Neural crest cell (in vitro differentiated cells): ENCODE measurements at places on chromosomes 6 and 20.

GRCh38 chr6:36443471-36444428 is 950 bp downstream of the KCTD20 start:
- no peak for DNase-seq

DNA sequence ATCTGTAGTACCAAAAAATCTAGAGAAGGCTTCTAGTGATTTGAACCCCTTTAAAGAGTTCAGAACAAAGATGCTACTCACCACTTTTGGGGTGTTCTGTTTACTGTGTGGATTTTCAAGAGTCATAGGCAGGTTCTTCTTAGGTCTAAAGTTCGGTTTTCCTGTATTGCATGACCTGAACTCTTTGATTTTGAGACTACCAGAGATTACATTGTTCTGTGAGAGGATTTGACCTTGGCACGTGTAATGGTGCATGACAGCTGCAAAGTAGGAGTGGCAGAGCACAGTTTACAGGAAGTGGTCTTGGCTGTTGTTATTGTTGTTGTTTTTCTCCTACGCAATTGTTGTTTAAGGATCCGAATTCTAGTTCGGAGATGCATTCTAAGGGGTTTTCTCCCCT is 592.7 kb downstream of the EPHA7 start:
- no peak for DNase-seq

GRCh38 chr6:1784422-1784884 is 174.7 kb downstream of the FOXC1 start:
- DNase-seq, result no peak

- peak; percentile 28 for DNase-seq
Measured at GRCh38 chr20:4563534-4563933, 158.2 kb upstream of the PRND start.

DNA sequence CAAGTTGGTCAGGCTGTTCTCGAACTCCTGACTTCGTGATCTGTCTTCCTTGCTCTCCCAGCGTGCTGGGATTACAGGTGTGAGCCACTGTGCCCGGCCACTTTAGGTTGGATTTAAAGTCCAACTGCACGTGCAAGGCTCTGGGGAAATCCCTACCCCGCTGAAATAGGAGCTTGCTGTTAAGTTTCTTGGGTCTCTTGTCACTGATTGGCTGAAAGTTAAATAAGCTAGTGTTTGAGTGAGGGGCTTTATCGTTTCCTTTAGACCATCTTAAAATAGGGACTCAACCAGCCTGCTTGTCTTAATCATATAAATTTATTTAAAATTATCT is 11.1 kb upstream of the SERINC1 start:
- no peak for DNase-seq

GRCh38 chr6:19866173-19866984 is 29.2 kb downstream of the ID4 start:
- DNase-seq, result no peak

DNA sequence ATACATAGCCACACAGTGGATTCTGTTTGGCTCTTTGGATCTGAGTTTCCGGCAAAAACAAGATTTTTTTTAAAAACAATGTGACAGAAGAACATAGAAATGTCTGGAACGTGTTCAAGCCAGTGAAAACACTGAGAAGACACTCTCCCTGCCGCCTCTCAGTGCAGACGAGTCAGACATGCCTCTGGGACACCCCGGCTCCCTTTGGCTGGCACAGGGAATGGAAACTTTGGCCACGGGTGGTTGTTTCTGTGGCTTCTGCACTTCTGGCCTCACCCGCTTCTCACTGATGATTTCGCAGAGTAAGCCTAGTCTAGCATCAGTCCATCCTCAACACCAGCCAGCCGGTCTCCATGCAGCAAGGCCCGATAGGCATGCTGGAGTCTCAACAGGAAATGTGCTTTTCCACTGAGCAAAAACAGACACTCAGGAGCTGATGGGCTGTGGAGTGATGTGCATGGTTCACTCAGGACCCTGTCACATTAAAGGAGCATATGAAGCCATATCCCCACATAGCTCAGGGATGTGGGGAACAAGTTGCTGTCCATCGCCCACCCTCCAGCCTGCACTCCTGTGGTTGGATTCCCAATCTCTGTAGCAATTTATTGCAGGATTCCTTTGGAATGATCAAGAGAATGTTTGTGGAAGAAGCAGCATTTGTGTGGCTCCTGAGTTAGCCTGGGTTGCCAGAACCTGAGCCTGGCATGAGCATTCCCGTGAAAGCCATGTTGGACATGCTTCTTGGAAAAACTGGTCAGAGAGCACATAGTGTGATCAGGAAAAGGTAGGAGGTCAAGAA is 262.0 kb upstream of the RIN2 start:
- no peak for DNase-seq
